ENCODE measurements at places on chromosomes 11 and 22.
A peak's percentile ranks its signal among the peaks of the same experiment; 100 is the strongest.

DNA sequence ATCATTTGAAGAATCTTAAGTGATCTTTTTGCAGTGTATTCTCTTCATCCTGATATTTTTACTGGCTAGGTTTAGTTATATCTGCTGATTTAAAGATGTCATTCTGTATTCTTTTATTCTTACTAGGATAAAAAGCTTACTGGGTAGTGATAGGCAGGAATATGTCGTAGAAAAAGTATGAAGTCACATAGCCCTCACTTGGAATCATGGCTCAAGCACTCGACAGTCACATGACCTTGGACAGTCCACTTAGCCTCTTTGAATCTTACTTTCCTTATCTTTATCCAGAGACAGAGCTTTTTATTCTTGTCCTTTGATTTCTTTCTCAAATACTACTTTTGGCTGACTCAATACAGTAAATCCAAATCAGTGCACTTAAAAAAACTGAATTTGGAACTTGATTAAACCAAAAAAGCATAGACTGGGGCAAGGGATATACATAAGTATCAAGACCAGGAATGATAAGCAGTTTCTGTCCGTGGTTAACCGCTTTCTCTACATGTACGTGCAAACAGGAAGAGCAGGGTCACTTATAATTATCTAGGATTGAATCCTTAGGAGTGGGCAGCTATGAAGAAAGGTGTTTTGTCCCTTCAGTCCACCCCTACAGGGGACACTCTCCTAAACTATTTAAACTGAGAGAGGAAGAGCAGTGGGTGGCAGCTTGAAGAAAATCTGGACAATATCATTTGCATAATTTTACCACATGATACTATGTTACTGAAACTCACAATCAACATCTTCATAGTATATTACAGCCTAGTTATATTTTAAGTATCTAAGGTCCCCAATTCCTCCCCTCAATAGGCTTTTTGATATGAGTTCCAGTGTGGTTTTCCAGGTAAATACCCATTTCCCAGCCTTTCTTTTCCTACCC, 8.0 kb downstream of the MMP7 start:
- no peak for DNase-seq

GRCh38 chr11:9643751-9644150, 20.1 kb upstream of the SWAP70 start:
- no peak for DNase-seq

GRCh38 chr22:30216710-30217109, 29.8 kb downstream of the LIF start:
- no peak for DNase-seq

DNA sequence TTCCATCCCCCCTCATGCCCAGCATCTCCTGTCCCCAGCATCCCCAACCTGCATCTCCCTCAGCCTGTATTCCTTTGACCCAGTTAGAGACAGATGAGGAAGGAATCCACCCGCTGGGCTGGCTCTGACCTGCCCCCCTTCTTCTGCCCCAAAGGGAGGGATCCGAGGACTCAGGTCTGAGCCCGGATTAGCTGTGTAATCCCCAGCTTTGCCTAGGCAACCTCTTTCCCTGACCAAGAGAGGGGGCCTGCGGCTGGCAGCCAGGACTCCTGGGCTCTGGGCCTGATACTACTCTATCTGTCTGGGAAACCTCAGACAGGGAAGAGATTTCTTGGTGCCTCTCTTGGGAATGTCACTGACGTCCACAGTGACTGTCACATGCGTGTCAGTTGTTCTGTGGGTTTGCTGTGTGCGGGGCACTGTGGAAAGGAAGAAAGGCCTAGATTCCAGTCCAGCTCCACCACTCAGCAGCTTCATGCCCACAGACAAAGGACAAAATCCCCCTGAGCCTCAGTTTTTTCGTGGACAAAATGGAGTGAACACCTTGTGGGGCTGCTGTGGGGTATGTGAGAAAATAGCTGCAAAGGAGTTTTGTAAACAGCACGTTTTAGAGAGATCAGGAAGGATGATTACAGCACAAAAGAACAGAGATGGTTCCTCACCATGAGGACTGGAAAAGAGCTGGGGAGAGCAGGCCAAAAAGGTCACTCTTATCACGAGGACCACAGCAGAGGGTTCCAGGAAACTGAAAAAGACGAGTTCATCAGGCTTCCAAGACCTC, 1.3 kb upstream of the NDUFV1 start:
- DNase-seq: no peak

DNA sequence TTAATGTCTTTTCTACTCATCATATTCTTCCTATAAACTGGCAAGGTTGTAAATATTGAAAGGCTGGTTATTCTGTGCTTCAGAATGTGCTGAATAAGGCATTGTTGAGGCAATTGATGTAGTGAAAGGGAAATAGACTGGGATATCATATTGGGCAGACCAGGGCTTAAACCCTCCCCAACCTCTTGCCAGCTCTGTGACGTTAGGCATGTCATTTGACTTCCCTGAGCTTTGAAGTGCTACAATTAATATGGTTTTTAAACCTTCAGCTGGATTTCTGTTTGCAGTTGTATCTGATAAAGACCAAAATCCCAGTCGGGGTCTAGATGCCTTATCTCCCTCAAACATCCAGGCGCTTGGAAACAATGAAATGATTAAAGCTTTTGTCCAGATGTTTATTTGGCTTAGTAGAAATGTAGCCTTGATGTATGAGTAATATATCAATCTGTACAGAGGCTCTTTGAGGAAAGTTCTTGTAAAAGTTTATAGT, 208.1 kb downstream of the DBX1 start:
- no peak for DNase-seq

GRCh38 chr11:47409440-47410369, 1.3 kb downstream of the SLC39A13 start:
- no peak for DNase-seq

DNA sequence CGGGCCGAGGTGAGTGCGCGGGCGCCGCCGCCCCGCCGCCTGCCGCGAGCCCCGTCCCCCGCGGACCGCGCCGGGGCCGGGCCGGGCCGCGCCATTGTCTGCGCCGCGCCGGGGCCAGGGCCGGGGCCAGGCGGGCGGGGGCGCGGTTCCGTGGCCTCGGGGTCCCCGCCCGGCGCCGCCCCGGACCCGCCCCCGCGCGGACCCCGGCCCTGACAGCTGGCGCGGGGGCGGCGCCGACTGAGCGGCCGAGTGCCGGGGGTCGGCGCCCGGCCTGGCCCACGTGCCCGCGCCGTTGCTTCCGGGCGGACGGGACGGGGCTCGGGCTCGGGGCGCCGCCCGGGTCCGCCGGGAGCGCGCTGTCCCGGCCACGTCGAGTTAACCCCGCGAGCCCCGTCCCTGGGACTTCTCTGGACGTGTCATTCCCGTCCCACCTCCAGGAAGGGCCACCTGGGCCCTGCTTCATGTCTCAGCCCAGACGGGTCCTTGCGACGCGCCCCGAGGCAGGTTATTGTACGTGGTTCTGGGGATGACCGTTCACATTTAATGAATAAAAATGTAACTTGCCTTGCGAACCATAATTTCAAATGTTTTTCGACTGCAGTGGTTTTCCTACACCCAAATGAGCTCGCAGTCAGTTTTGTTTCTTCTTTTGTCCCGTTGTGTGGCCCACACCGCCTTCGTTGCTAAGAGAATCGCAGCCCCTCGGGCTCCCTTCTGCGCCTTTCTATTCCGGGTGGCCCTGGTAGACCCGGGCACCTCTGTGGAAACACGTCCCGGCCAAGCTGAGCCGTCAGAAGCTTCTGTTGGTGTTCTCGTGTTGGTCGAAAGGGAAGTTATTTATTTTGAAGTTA, 562 bp downstream of the ZBED4 start:
- no peak for DNase-seq

DNA sequence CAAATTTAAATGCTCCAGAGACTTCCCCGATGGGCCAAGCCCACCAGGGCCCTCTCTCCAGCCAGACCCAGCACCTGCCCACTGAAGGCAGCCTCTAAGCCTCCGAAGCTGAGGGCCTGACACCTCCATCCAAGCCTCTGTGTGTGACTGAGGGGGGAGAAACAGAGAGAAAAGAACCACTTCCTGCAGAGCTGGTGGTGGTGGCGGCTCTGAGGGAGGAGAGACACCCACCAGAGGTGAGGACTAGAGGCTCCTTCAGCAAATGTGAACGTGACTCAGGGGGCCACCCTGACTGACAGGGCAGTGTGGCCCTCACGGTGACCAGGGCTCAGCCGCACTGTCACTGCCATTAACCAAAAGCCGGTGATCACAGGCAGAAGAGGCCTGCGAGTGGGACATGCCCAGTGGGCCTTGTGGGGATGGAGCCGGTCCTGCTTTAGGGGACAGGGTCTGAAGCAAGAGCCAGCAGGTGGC, 31.0 kb upstream of the CD5 start:
- DNase-seq: no peak

DNA sequence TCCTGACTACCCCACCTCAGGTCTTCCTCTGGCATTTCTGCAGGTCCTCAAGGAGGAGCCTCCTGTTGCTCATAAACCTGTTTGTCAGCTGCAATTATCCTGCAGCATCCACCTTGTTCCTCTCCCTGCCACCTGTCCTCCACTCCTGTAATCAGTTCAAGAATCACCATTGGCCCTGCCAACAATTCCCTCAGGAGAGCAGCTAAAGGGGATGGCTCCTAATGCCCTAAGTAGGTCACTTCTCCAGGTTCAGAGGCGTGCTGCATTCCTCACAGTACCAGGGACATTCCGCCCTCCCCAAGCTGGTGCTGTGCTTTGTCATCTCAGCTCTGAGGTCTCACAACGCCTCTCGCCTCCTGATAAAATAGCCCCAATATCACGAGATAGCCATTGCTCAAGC, 2.1 kb downstream of the CLDN25 start:
- DNase-seq: no peak

DNA sequence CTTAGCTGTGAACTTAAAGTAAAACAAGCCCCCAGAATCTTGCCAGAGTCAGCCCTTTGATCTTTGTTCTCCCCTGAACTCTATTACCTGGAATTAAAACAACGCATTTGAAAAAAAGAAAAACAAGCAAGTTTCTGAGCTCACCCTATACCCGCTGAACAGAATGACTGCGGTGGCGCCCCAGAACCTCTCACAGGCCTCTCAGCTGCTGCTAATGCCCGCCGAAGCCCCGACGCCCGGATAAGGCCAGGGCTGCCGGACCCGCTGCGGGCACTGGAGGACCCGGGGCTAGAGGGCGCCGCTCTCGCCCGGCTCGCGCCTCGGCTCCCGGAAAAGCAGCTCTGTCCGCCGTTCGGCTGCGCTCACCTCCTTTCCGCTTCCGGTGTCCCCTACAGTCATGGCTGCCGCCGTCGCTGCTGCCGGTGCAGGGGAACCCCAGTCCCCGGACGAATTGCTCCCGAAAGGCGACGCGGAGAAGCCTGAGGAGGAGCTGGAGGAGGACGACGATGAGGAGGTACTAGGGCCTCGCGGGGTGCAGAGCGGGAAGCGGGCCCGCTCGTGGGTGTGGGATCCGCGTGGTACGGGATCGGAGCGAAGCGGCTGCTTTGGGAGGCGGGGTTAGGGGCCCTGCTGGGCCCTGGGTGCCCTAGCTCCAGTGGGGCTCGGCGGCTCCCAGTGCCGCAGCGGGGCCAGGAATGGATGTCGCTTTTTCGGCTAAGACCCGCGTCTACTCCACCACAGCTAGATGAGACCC, at the start of gene TOMM22:
Gene TOMM22 (plus strand): TSS at position 376 of the 754 bp plus-strand sequence. CDS start 22 bp downstream, at position 398.
- DNase-seq: peak; percentile 79
